ENCODE measurements at places on chromosomes 12 and 14. TPM values are rescaled to one million over a fixed set of nuclear protein-coding genes. Genes with fewer than 3 reads are reported as not detected.
A peak's percentile ranks its signal among the peaks of the same experiment; 100 is the strongest.

GRCh38 chr12:124136796-124137195 is 158.1 kb upstream of the RFLNA start:
- H3K4me1 ChIP-seq = no peaks in the 10 kb centered on the region
- peaks cover 2% of the 10 kb centered on the region for H3K36me3 ChIP-seq
- H3K4me3 ChIP-seq = no peak overlapping the region
- H3K27me3 ChIP-seq = peaks cover 19% of the 10 kb centered on the region
- no peak for DNase-seq

PMEL gene
- 1.00 TPM for total RNA-seq

ACSS3 gene
- not detected for total RNA-seq

DNA sequence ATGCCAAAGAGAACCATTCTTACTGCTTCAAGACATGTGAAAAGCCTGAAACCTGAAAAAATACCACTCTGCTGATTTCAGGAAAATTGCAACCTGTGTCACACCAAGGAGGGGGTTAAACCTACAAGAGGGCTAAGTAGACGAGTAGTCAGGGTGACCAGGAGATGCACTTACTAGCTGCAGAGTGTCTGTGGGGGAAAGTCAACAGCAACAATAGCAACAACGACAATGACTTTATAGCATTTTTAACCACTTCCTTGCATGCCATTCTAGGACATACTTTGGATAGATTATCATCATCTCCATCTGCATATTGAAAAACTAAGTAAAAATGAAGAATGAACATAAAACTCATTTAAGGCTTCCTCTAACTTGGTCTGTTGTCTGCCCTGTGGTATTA is 902.7 kb downstream of the BCL11B start:
- no peak for DNase-seq
- no peak overlapping the region for H3K4me3 ChIP-seq
- H3K36me3 ChIP-seq = peaks cover 2% of the 10 kb centered on the region

DUSP16 gene
- 129 TPM for total RNA-seq

OTUB2 gene
- 2.1 TPM for total RNA-seq

GRCh38 chr14:103001651-103002396 is 55.5 kb downstream of the CDC42BPB start:
- no peaks in the 10 kb centered on the region for H3K36me3 ChIP-seq
- DNase-seq = no peak
- no peaks in the 10 kb centered on the region for H3K4me1 ChIP-seq
- no peaks in the 10 kb centered on the region for H3K27me3 ChIP-seq
- no peak overlapping the region for H3K4me3 ChIP-seq

DNA sequence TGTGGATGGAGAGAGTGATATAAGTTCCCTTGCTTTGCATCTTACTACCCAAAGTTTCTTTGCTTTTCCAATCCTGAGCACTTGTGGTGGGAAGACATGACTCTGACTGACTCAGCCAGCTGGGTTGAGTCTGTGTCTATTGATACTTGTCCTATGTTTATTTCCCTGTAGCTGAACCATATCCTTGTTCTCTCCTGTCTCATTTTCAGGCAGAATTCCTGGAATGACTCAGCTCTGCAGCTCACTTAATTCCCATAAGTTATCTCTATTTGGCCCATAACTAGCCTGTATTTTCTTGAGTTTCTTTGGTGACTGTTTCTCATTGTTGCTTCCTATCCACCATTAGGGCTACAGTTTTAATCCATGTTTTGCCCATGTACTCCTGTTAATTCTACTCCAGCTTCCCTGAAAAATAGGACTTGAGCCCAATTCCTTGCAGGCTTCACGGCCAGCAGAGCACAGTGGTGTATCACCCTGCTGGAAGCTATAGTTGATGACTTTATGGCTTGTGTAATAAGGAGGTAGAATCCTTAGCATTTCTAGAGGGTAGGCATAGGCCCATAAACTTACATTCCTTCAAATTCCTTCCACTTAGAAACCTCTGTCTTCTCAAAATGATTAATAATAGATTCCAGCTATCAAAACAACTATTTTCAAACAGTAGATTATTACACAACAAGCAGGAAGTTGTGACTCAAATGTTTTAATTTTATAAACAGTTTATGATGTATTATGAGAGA is 183.1 kb downstream of the TMTC3 start:
- no peak for DNase-seq
- H3K27me3 ChIP-seq = no peaks in the 10 kb centered on the region
- H3K4me3 ChIP-seq = no peak overlapping the region
- no peaks in the 10 kb centered on the region for H3K4me1 ChIP-seq
- no peaks in the 10 kb centered on the region for H3K36me3 ChIP-seq

KRT78 gene
- total RNA-seq = not detected

DNA sequence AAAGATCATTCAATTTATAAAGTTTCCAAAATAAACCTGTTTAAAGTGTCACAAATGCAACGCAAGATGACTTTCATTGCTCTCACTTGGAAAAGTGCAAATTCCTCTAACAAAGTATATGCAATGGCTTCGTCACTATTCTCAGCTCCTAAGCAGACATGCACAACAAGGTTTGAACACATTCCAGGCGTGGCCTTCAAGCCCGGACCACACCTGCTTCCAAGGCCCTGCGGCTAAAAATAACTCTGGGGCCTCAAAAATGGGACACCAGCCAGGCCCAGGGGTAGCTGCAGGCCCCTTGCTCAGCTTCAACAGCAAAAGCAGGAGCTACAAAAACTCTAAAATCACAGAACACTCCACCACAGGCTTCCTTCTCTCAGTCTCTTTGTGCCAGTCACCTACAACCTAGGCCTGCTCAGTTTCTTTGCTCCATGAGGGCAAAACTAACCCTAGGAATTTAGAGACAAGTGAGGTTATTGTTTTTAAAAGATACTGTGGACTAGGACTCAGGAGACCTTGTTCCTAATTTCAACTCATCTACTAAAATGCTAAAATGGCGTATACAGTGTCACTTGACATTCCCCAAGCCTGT is 29.3 kb downstream of the DUSP16 start:
- peaks cover 51% of the 10 kb centered on the region for H3K4me1 ChIP-seq
- peaks cover 7% of the 10 kb centered on the region for H3K36me3 ChIP-seq
- H3K27ac ChIP-seq = peak overlapping the region; percentile 96
- H3K4me3 ChIP-seq = no peak overlapping the region
- H3K27me3 ChIP-seq = no peaks in the 10 kb centered on the region
- DNase-seq = no peak

- no peak overlapping the region for H3K27ac ChIP-seq
- no peak for DNase-seq
- peaks cover 3% of the 10 kb centered on the region for H3K36me3 ChIP-seq
- H3K4me3 ChIP-seq = no peak overlapping the region
- H3K27me3 ChIP-seq = peaks cover 17% of the 10 kb centered on the region
- H3K4me1 ChIP-seq = peaks cover 3% of the 10 kb centered on the region
Measured at GRCh38 chr12:21946983-21947382, 5.8 kb upstream of the ABCC9 start.

ASIC1 gene
- total RNA-seq = 5.8 TPM

DNA sequence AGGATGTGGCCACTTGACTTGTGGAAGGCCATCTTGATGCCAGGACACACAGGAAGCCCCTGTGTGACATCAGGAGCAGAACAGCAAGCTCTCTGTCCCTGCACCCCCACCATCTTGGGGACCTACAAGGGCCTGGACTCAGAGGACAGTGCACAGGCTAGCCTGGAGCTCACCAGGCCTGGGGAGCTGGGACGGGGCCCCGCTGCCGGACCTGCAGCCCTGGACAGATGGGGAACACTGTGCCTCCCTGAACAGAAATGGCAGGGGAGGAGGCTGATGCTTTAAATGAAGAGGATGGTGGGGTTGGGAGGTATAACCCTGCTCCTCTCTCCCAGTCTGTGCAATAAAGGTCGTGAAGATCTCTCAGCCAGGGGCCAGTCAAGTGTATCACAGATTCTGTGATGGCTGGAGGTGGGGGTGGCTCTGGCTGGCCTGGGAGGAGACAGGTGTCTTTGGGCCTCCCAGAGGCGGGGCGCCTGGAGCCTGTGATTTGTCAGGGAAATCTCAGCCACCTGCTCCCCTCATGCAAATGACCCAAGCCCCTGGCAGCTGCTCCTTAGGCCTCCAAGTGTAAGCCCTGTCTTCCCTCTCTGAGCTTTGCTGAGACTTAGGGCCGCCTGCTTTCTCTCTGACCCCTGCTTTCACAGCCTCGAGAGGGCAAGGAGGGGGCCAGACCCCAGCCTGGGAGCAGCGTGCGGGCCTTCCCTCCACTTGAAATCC is 1.1 kb upstream of the GNB3 start:
- peaks cover 2% of the 10 kb centered on the region for H3K4me1 ChIP-seq
- H3K4me3 ChIP-seq = no peak overlapping the region
- H3K27ac ChIP-seq = no peak overlapping the region

SELPLG gene
- 49.6 TPM for total RNA-seq

DNA sequence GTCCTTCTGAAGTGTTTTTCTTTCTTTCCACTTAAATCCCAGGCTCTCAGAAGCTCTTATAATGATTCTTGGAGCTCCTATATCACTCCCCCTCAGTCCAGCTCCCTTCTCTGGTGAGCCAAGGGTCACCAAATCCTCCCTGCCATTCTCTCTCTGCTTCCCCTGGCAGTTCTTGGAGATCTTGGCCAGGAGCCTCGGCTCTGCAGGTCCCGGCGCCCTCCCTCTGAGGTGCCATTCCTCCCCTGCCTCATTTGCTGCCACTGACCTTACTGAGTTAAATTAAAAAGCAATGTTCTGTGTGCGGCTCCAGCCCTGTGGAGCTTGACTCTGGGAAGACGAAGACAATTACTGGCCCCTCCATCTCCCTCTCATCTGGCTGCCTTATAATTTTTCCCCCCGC is 7.0 kb downstream of the CISTR start:
- H3K4me3 ChIP-seq = no peak overlapping the region
- no peaks in the 10 kb centered on the region for H3K36me3 ChIP-seq
- peaks cover 17% of the 10 kb centered on the region for H3K4me1 ChIP-seq
- no peak overlapping the region for H3K27ac ChIP-seq
- no peak for DNase-seq

GRCh38 chr12:68428724-68429501 is 96.8 kb upstream of the MDM1 start:
- no peak for DNase-seq
- no peak overlapping the region for H3K27ac ChIP-seq
- H3K27me3 ChIP-seq = no peaks in the 10 kb centered on the region
- H3K4me3 ChIP-seq = no peak overlapping the region
- no peaks in the 10 kb centered on the region for H3K36me3 ChIP-seq
- H3K4me1 ChIP-seq = no peaks in the 10 kb centered on the region

PNN gene
- total RNA-seq = 102 TPM

GRCh38 chr12:69689638-69690037 is 9.5 kb downstream of the BEST3 start:
- H3K27ac ChIP-seq = no peak overlapping the region
- H3K4me1 ChIP-seq = peaks cover 11% of the 10 kb centered on the region
- peaks cover 13% of the 10 kb centered on the region for H3K27me3 ChIP-seq
- DNase-seq = no peak

DNA sequence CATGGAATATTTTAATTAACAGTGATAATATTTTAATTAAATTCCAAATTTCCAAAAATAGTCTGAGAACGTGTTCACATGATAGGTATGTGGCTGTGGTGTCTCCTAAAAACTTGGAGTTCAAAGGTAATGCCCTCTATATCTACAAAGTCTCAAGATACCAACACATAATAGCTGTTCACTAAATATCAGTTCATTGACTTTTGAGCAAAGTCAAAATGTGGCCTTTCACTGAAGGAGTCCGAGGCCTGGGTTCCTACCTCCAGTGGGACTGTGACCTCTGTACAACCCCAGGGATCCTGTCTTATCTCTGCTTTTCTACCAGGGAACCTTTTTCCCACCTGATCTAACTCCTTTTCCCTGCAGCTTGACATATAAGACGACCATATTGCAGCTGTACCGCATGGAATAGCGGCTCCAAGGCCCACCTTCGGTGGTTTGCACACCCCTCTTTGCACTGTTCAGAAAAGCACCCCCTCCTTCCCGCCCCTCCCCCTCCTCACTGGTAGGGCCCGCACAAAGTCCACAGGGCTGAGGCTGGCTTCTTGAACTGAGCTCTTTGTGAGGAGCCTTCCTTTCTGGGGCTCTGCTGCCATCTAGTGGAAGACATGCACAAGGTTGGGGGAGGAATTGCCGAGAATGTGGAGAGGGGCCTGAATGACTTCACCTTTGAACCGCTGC is 3.1 kb downstream of the CCND2 start:
- H3K27ac ChIP-seq = peak overlapping the region; percentile 97
- no peaks in the 10 kb centered on the region for H3K27me3 ChIP-seq
- H3K4me3 ChIP-seq = peak overlapping the region; percentile 98
- H3K4me1 ChIP-seq = peaks cover 58% of the 10 kb centered on the region
- peak; percentile 87 for DNase-seq

RNF212B gene
- total RNA-seq = not detected

PRPH gene
- total RNA-seq = 1.7 TPM

CFAP73 gene
- total RNA-seq = 2.1 TPM

CATSPERB gene
- 2.3 TPM for total RNA-seq

GRCh38 chr14:68987653-68988036 is 8.5 kb upstream of the ACTN1 start:
- H3K27ac ChIP-seq = peak overlapping the region; percentile 16
- no peak overlapping the region for H3K4me3 ChIP-seq
- no peaks in the 10 kb centered on the region for H3K27me3 ChIP-seq
- H3K4me1 ChIP-seq = peaks cover 21% of the 10 kb centered on the region
- H3K36me3 ChIP-seq = no peaks in the 10 kb centered on the region
- no peak for DNase-seq

ANKS1B gene
- 0.19 TPM for total RNA-seq

DNA sequence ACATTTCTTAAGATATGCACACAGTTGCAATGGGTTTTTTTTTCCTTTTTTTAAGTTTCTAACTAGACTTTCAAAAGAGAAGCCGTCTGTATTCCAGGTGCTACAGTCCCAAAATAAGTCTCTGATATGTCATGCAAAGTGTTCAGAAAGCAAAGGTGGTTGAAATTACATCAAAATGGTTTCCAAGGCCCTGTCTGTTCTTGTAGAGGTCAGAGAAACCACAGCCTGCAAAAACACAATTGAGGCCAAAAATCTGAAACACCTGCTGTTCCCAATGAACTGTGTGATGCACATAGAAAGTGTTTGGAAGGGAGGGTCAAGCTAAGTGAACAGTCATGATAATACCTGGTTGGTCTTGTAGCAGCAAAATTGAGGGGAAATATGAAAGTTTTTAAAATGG is 91.0 kb downstream of the VRK1 start:
- DNase-seq = no peak
- H3K4me3 ChIP-seq = no peak overlapping the region
- peaks cover 2% of the 10 kb centered on the region for H3K4me1 ChIP-seq
- no peaks in the 10 kb centered on the region for H3K27me3 ChIP-seq
- H3K27ac ChIP-seq = no peak overlapping the region

PITPNM2 gene
- 14.1 TPM for total RNA-seq

DNA sequence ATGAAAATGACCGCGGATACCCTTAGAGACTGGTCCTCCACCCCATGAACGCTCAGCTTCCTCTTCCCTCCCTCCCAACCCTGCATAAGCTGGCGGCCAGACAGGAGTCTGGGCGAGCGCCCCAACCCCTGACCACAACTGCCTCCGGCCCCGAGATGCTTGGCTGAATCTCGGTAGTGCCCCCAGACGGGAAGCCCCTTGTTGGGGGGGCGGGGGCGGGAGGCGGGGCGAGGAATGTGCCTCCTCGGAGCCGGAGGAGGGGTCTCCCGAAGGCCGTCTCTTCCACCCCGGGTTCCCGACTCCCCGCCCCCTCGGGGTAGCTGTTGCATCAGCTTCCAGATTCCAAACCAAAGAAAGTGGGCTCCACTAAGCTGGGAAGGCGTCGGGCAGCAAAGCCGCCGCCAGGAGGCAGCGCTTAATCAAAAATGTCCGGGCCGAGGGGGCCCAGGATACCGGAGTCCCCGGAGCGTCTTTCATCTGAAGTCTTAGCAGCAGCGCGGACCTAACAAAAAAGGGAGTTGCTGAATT is 7.1 kb upstream of the MRPL52 start:
- no peak overlapping the region for H3K27ac ChIP-seq
- peaks cover 40% of the 10 kb centered on the region for H3K4me1 ChIP-seq

Measured in activated T-cell treated with anti-CD3 and anti-CD28 coated beads, Interleukin-2, amount 50 U/mL, for 72 hours (primary cell).